GM23248 (cell line): ENCODE measurements at places on chromosomes 7 and 10. TPM values are rescaled to one million over a fixed set of nuclear protein-coding genes. Genes with fewer than 3 reads are reported as not detected.
A peak's percentile ranks its signal among the peaks of the same experiment; 100 is the strongest.

HOXA5 gene
- 0.25 and 4.0 TPM in 2 replicates for total RNA-seq

C10orf53 gene
- not detected in 2 replicates for total RNA-seq

PRKAG2 gene
- total RNA-seq: 11.5 and 19.5 TPM in 2 replicates

ABCB1 gene
- 0.11 TPM in 1 of 2 replicates, not detected in the other for total RNA-seq

PDK4 gene
- total RNA-seq: 1.0 and 1.5 TPM in 2 replicates

GRCh38 chr7:34837316-34837715 is 179.3 kb downstream of the NPSR1 start:
- no peak for DNase-seq
- H3K4me1 ChIP-seq: no peaks in the 10 kb centered on the region
- no peak overlapping the region for H3K4me3 ChIP-seq
- H3K27ac ChIP-seq: no peak overlapping the region

DNA sequence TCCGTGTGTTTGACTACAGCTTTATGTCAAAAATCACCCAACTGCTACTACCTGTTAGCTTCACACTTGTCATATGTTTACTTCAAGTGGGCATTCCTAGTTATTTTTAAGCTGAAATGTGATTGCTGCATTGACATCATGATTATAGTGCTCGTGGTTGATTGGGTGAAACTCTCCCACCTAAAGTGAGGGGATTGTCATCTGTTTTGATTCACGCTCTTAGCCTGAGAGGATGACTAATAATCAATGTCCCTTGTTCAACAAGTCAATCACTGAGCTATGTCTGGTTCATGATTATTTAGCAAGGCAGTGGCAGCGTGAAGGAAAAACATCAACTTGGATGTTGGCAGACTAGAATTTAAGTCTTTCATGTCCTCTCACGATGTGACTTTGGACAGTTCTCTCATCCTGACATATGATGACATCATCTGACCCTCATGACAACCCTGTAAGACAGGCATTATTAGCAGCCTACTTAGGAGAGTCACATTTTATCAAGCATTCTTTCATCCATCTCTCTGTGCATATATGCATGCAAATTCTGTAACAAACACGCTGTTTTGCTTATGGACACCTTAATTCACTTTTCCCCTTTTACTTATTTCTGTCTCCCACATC is 352.6 kb upstream of the ZMIZ1 start:
- H3K4me3 ChIP-seq: no peak overlapping the region
- DNase-seq: peak; percentile 7
- no peaks in the 10 kb centered on the region for H3K36me3 ChIP-seq

DNA sequence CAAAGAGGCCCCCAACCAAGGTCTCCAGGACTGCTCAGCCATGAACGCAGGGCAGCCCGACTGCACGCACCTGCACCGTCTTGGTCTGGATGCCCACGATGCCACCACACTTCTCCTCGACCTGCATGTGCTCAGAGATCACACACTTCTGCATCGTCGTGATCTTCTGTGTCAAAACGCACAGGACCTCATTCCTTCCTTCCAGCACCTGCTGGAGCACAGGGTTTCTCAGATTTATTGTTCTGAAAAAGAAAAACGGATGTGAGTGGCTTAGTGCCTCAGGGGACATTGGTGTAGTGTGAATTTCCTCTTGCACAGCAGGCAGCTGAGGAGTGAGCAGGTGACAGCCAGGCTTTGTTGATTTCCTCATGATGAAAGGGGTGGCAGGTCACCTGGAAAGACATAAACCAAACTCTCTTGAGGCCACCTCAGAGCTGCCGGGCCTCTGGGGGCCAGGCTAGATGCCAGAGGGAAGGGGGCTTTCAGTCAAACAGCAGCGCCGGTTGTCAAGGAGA is 38.2 kb downstream of the GSDME start:
- no peak overlapping the region for H3K4me3 ChIP-seq
- no peak overlapping the region for H3K27ac ChIP-seq
- DNase-seq: no peak
- H3K4me1 ChIP-seq: peaks cover 4% of the 10 kb centered on the region; the same call in 1 of the 2 replicates
- no peaks in the 10 kb centered on the region for H3K27me3 ChIP-seq

DNA sequence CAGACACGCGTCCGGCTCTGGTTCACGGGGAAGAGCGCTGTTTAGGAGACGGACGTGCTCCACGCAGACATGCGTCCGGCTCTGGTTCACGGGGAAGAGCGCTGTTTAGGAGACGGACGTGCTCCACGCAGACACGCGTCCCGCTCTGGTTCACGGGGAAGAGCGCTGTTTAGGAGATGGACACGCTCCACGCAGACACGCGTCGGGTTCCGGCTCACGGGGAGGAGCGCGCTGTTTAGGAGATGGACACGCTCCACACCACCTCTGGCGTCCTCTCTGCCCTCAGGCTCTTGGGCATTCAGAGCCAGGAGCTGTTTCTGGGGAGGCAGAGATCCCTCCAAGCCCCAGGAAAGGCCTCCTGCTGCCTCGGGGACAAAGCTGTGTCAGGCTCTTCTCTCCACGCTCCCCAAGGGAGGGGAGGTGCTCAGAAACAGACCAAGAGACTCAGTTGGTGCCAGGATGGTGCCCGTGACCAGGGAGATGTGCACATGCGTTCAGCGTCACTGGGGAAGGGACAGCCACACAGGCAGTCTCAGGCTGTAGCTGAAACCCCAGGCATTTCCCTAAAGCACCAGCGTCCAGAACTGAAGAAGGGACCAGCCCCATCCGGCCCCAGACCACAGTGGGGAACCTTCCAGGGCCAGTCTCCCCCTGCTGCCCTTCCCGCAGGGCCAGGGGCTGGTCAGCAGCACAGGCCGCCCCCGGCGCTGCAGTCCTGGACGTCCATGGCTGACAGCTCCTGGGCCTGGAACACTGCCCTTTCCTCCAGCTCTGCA is 175.6 kb downstream of the ELFN1 start:
- no peak for DNase-seq
- H3K27ac ChIP-seq: no peak overlapping the region
- no peaks in the 10 kb centered on the region for H3K4me1 ChIP-seq
- no peak overlapping the region for H3K4me3 ChIP-seq
- H3K36me3 ChIP-seq: no peaks in the 10 kb centered on the region

DNA sequence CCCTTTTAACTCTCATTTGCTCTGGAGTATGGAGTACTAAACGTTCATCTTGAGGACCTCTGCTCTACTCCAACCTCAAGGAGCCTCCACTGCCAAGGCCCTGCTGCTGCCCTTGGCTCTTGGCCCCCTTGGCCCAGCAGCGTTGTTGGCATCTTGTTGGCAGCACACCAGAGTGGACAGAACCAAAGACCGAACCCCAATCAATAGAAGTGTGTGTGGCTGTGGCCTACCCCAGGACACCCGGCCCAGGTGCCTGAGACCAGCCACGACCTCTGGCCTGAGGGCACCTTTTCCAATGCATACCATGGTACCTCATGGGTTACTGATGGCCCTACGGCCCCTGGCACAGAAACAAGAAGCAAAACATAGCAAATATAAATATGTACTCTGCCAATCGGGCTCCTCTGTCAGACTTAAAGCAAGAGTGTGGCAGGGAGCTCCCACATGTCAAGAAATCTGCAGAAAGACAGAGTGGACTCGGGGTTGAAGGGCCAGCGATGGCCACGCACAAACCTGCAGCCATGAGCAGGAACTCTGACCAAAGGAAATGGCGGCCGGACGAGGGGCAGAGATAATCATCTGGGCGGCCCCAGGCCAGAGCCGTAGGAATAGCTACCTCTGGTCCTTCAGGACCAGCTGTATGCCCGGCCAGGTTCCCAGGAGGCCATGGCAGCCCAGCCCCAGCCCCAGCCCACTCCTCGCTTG is 2.9 kb downstream of the NPC1L1 start:
- no peaks in the 10 kb centered on the region for H3K36me3 ChIP-seq
- DNase-seq: no peak
- no peaks in the 10 kb centered on the region for H3K27me3 ChIP-seq

DNA sequence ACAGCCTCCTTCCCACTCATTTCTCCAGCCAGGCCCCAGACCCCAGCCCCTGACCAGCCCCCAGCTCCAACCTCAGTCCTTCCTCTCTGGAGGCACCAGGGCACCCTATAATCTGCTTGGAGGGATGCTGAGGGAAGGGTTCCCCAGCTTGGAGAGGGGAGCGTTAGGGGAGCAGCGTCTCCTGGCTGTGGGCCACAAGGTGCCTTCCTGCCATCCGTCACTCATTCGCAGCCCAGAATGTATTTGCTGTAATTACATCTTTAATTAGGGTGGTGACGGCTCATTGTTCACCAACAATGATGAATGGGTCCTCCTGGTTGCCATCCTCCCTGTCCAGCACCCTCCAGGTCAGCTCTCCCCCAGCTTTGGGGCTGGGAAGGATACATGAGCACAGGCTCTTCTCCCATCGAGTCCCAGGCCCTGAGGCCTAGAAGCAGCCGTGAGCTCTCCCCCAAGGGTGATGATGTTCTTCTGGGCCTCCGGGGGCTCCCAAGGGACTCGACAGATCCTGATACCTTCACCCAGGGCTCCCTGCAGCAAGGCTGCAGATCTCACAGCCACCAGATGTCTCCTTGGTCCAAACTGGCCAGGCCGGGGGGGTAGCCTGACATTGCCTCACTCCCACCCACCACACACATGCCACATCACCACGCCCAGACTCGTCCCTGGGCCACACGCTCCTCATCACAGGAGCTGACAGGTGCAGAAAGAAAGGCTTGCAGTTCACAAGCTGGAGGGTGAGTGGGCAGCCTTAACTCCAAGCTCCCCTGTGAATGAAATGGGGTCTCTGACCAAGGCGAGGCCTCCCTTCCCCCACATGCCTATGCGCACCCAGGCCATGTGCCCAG is 26.8 kb downstream of the POLL start:
- H3K27ac ChIP-seq: no peak overlapping the region
- no peaks in the 10 kb centered on the region for H3K36me3 ChIP-seq
- H3K27me3 ChIP-seq: peaks cover 12% of the 10 kb centered on the region
- no peak for DNase-seq
- H3K4me1 ChIP-seq: no peaks in the 10 kb centered on the region; the same call in 1 of the 2 replicates

GRCh38 chr7:29613100-29613499 is 49.5 kb downstream of the PRR15 start:
- H3K4me3 ChIP-seq: peak overlapping the region; percentile 20; the same call in 1 of the 2 replicates
- H3K36me3 ChIP-seq: no peaks in the 10 kb centered on the region
- peaks cover 63% of the 10 kb centered on the region for H3K4me1 ChIP-seq

DNA sequence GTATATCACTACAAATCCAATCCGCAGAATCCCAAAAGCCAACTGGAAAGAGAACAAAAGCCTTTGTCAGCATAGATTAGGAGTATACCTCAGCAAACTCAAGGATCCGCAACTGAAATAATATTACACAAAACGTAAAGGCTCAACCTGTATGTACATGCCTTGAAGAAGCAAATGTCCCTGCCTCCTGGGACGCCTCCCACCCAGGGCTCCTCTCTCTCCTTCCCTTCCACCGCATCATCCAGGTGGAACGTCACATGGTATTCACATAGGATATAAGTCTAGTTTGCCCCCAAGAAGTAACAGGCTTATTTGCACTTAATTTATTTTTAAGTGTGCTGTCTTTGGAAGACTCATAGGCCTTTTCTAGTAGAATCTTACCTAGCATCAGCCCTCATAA is 13.4 kb downstream of the SLC26A3 start:
- H3K36me3 ChIP-seq: no peaks in the 10 kb centered on the region
- H3K4me1 ChIP-seq: no peaks in the 10 kb centered on the region
- H3K27me3 ChIP-seq: peaks cover 46% of the 10 kb centered on the region
- no peak for DNase-seq

DNA sequence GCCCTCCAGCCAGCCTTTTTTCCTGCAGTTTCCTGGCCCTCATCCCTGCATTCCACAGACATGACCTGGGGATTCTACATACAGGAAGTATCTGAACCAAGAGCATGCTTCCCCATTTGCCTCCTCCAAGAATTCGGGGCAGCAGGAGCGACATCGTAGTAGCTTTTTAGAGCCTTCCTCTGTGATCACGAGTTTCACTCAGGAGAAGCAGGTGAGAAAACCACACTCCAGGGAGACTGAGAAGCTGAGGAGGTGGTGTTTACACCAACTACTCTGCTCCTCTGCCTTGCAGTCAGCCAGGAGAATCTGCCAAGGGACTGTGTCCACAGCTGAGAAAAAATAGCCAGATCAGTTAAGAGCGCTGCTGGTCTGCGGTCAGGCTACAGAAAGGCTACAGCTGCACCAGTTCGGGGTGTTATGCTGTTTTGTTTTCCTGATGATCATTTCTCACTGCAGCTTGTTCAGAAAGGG is 54.1 kb downstream of the HSPA12A start:
- H3K27ac ChIP-seq: peak overlapping the region; percentile 41
- no peaks in the 10 kb centered on the region for H3K27me3 ChIP-seq
- H3K4me3 ChIP-seq: peak overlapping the region; percentile 54
- no peaks in the 10 kb centered on the region for H3K36me3 ChIP-seq
- peaks cover 17% of the 10 kb centered on the region for H3K4me1 ChIP-seq

DNA sequence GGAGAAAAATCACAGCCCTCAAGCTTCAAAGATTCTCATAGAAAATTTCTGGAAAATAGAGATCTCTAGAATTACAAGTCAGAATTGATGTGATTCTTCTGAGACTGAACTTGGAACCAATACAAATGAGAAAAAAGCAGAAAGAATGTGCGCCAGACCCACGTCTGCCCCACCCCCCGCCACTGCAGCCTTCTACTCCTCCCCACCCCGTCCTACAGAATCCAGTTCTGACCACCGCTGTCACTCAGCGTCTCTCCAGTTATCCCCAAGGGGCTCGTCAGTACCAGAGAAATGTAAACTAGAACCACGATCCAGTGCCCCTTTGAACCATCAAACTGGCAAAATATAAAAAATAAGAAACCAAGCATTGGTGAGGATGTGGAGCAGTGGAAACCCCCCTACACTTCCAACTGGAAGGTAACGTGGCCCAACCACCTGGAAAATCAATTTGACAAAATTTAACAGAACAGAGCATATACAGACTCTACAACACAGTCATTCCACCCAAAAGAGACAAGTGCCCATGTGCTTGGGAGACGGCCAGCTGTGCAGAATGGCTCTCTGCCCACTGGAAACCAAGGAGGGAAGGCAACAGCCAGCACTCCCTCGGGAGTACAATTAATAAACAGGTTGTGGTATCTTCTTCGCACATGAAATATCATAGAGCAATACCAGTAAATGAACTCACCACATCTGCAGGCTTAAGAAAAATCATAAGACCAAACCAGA is 397.9 kb downstream of the TNS3 start:
- peaks cover 10% of the 10 kb centered on the region for H3K4me1 ChIP-seq
- H3K4me3 ChIP-seq: no peak overlapping the region
- no peak for DNase-seq
- H3K27ac ChIP-seq: no peak overlapping the region
